Ecto neural progenitor cell (in vitro differentiated cells): ENCODE measurements at places on chromosomes 4 and X.

DNA sequence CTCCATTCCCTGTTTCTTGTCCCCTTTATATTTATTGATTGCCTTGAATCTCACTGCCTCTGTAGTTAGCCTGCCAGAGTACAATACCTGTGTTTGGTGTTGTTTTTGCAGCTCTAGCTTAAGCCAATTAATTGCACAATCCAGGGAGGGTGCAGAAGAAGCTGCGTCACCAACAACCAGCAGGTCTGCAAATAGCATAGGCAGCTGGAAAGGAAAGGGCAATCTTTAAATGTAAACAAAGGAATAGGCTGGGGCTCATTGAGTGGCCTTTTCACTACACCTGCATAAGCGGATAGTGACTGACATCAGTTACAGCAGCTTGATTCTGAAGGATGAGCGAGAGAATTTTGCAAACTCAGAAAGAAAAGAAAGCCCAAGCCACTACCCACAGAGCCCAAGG, 106.8 kb upstream of the RAI2 start:
- DNase-seq = no peak

- DNase-seq = no peak
Observed at GRCh38 chr4:16122308-16122711, 38.5 kb upstream of the PROM1 start.

DNA sequence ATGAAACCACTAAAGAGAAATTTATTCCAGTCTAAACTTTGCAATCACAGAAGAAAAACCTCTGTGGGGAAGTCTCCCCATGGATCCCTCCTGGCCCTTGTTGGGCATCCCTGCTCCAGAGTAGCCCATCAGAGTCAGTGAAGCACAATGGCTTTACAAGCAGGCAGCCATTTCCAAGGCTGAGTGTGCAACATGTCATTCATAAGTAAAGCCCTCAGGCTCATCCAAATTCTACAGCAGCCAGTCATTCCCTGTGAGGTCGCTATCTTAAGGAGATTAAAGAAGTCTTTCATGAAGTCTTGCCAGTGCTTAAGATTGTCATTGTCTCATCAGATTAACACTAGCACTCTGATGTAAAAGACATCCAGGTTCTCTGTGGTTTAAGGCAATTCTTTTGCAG, 17.0 kb upstream of the MAPK10 start:
- no peak for DNase-seq

GRCh38 chr4:76527666-76528065, 92.6 kb downstream of the SHROOM3 start:
- no peak for DNase-seq
